GM13976 (cell line): ENCODE measurements at places on chromosomes 5 and 9.

DNA sequence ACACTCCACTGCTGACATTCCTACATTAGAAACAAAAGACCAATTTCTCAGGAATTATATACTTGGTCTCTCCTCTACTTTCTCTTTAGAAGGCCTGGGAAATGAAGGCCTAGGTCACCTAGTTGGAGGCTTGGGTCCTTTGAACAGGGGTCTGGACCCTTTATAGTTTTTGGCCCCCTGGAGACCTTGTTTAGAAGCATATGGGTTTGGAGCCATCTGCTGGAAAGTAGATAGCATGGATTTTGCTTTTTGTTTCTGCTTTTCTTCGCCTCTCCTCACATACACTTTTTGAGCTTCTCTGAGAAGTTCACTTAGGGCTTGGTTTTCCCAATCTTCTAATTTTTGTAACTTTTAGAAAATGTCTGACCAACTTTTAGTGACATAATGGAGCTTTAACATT, 67.1 kb upstream of the CDK20 start:
- no peak for DNase-seq

GRCh38 chr5:93022211-93022610, 558.8 kb downstream of the NR2F1-AS1 start:
- no peak for DNase-seq

- no peak for DNase-seq
Measured at GRCh38 chr9:116234081-116234480, 80.5 kb downstream of the PAPPA start.

DNA sequence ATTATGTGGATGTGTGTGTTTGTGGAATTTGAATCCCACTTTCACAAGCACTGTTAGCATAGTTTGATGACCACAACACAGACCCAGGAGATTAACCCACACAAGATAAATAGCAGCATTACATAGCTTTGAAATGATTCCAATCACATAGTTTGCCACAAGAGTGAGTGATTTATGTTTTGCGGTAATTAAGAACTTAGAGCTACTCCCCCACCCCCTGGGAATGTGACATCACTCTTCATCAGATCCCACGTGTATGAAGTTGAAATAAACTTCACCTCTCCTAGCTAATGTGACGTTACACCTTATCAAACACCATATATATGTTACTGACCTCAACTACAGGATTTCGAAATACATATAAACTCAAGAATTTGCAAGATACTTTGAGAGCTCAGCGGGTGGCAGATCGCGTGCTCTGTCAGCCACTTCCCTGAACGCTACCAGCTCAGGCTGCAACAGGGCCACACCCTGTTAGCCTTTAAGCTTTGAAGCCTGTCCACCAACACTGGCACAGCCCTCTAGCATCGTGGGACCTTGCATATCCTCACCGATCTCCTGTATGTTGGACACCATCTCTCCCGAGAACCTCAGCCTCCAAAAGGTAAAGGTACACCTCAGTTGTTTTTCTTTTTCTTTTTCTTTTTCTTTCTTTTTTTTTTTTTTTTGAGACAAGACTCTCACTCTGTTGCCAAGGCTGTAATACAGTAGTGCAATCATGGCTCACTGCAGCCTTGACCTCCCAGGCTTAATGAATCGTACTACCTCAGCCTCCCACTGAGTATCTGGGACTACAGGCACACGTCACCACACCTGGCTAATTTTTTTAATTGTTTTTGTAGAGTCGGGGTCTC, 1.7 kb upstream of the AGTPBP1 start:
- DNase-seq = no peak

GRCh38 chr5:135738564-135738875, 95.9 kb upstream of the SLC25A48 start:
- no peak for DNase-seq

DNA sequence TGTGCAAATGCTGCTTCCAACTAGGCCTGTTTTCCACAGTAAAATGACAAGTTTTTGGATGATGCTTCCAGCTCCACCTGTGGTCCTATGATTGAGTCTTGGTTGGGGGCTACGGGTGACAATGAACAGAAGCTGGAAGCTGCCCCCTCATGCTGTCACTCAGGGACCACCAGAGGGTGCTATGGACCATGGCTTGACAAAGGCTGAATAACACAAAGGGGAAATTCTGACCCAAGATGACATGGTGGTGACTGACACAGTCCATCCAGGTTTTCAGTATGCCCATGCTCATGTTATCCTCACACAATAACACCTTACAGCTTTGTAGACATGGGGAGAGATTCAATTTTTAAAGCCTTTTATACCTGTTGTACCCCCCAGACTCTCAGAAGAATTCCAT, 23.9 kb upstream of the SAP30L start:
- no peak for DNase-seq

DNA sequence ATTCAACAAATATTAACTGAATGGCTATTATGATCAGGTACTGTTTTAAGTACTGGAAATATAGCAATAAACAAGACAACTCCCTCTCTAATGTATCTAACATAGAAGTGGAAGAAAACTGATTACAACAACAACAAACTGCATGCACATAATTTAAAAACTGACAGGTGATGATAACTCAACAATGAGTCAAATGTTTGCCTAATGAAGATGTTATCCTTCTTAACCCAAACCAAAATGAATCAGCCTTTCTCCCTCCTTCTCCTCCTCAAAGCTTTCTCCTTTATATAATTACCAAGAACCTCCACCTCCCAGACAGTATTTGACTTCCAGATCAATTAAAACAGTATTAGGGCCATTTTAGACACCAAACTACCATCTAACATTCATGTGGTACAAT, 49.3 kb downstream of the RICTOR start:
- no peak for DNase-seq

DNA sequence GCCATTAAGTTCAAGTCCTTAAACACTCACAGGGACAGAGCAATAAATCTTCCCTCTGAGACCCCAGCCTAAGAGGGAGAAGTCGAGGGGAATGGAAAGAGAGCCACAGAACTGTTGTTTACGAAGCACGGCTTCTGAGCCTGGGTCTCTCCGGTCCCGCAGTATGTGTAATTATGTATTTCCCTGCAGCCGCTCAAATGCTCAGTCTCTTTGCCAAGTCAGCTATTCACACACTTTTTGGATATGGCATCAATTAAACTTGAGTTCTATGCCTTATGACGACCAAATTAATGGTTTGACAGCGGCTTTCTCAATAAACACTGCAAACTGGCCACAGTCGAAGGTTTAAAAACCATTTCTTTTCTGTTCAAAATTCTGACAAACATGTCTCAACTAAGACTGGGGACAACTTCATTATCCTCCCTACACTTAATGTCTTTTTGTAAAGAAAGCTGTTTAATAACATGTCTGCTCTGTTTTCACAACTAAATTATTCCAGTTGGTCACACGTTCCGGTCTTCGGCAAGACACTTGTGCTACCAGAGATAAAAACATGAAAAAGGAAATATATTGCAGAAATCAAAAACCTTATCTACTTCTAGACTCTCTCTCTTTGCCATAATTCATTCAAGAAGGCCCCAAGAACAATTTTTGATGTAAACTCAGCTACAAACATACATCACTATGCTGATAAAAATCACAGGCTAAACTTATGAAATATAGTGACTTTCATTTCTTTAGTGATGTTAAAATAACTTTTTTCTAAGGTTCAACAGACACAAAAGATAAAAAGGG, 203.2 kb downstream of the GAPVD1 start:
- DNase-seq = no peak

DNA sequence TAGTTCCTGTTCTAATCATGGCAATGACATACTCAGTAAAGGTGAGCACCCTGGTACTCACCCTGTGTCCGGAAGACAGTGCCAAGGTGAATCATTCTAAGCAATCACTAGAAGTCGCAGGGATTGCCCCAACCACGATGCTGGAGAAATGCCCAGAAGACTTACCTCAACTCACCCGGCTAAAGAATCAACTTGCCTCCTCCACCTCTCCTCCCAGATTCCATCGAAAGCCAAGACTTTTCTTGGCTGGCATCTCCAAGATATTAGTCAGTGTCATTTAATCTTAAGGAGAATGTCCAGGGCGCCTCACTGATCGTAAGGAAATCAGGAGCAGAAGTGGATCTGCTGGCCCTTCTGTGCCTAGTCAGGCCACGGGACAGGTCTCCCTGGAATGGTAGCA, 204.9 kb downstream of the ERCC6L2 start:
- no peak for DNase-seq

DNA sequence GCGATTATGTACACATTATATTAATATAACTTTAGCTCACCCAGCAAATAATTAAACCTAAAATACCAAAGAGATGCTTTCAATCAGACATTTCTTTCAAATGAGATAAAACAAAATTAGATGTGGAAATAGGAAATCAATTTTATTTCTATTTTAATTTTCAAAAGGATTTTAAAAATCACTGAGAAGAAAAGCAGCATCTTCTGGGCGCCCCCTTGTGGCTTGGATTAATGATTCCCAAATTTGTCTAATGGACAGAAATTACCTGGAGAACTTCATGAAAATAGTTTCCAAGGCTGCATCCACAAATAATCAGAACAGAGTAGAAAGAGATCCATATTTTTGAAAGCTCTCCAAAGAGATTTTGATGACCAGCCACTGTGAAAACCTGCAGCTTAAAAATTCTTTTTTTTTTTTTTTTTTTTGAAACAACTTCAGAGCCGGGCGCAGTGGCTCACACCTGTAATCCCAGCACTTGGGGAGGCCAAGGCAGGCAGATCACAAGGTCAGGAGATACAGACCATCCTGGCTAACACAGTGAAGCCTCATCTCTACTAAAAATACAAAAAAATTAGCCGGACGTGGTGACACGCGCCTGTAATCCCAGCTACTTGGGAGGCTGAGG, 50.9 kb upstream of the CEMIP2 start:
- DNase-seq = peak; percentile 31

DNA sequence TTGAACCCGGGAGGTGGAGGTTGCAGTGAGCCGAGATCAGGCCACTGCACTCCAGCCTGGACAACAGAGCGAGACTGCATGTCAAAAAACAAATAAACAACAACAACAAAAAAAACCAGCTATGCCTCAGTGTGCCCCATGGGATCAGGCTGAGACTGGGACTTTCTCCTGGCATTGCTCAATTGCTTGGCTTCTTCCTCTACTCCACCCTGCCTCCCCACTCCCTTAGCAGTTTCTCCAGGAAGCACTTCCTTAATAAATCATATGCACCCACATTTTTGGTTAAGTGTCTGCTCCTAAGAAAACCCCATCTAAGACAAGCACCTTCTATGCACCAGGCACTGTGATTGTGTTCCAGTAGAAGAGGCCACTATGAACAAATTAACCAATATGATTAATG, 41.0 kb upstream of the TMEM252 start:
- DNase-seq = no peak

- DNase-seq = no peak
Measured at GRCh38 chr5:179240561-179240960, 104.7 kb downstream of the ADAMTS2 start.

- DNase-seq = no peak
Measured at GRCh38 chr5:22938362-22938761, 85.2 kb upstream of the CDH12 start.

DNA sequence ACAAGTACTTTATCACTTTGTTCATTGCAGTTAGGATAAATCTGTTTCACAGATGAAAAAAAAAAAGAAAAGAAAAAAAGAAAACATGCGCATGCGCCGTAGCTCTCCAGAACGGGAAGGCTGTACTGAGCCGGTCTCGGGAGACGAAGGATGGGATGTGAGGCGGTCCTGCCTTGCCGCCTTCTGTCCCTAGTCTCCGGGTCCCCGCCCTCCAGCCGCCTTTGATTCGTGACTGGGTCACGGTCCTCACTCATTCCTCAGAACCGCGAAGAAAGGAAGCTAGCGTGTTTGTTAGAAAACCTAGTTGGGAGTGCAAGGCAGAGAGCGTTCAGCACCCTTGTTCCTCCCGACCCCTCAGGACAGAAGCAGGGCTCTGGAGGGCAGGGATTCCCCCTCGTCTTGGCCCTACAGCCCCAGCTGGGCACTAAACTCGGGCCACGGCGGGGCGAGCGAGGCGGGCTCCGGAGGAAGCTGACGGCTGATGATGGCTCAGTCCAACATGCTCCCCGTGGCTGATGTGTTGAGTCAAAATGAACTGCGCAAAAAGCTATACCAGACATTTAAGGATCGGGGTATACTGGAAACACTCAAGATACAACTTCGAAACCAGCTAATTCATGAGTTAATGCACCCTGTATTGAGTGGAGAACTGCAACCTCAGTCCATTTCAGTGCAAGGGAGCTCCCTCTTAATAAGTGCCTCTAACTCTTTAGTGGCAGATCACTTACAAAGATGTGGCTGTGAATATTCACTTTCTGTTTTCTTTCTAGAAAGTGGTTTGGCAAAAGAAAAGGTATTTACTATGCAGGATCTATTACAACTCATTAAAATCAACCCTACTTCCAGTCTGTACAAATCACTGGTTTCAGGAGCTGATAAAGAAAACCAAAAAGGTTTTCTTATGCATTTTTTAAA, 40.0 kb downstream of the CPLANE1 start:
- peak; percentile 76 for DNase-seq

- no peak for DNase-seq
Measured at GRCh38 chr9:108108280-108108851, 618.8 kb upstream of the KLF4 start.

GRCh38 chr5:6573651-6574101, 59.2 kb downstream of the NSUN2 start:
- DNase-seq = no peak

DNA sequence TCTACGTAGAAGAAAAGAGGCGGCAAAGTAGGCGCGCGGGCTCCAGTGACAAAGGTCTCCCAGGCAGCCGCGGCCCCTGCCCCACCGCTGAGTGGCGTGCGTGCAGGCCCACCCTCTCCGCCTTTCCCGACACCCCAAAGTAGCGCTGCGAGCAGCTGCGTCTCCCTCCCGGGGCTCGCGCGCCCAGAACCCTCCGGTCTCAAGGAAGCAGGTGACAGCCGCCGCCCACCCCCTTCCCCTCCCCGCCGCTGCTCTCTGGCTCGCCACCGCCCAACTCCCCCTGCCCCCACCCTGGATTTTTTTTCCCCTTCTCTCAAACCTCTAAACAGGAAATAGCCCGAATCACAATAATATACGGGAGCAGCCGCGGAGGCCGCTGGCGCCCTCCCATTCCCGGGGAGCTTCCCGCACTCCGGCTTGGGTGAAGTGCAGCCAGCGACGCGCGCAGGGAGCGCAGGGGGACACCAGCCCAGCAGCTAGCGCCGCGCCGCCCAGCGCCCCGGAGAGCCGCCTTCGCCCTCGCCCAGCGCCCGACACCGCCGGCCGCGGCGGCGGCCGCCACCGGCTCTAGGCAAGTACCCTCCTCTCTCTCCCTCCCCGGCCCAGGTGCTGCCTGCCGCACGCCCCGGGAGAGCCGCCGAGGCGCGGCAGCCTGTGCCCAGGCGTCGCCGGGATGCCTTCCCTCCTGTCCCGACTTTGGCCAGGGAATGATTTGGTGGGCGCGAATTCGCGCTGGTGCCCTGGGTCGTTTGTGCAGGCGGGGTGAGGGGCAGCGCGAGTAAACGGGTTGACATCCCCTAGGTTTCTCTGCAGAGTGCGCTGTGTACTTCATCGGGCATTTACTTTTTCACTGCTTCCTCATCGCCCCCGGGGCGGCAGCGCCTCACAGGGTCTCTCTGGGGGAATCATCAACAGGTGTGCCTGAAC, 52.7 kb upstream of the TJP2 start:
- peak; percentile 73 for DNase-seq

GRCh38 chr5:4730279-4730678, 409.9 kb upstream of the ADAMTS16 start:
- no peak for DNase-seq
